ENCODE measurements at places on chromosomes 12 and 14. TPM values are rescaled to one million over a fixed set of nuclear protein-coding genes. Genes with fewer than 3 reads are reported as not detected.

PAPLN gene
- total RNA-seq, result 6.5 TPM

BIN2 gene
- not detected for total RNA-seq

ART4 gene
- total RNA-seq, result not detected

SLC8A3 gene
- not detected for total RNA-seq

FSCB gene
- total RNA-seq, result not detected

APOF gene
- total RNA-seq, result not detected

HOXC6 gene
- 0.89 TPM for total RNA-seq
